ENCODE measurements at places on chromosomes 11 and 22.
A peak's percentile ranks its signal among the peaks of the same experiment; 100 is the strongest.

DNA sequence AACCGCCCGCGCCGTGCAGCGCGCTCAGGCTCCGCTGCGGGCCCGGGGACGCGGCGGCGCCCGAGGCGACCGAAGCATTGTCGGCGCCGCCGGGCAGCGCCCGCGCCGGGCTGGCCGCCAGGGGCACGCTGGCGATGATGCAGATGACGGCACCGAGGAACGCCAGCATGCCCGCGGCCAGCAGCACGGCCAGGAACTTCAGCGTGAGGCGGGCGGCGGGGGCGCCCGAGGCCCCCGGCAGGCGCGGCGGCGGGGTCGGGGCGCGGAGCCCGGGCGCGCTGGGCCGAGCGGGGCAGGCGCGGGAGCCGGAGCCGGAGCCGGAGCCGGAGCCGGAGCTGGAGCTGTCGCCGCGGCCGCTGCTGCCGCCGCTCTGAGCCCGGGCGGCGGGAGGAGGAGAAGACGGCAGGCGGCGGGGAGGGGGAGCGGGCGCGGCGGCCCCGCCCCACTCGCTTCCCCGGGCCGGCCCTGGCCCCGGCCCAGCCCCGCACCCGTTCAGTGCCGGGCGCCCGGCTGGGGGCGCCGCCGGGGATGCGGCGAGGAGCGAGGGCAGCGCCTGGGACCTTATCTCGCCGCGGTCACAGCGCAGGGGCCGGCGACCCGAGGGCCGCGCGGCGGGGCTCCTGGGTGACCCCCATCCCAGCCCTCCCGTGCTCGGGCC lies at the start of gene NPTXR:
TSS of gene NPTXR (minus strand) at position 372 of the 658 bp plus-strand sequence.
- no peak within 1 kb of the TSS for H3K27ac ChIP-seq
- DNase-seq: no peak
- H3K4me3 ChIP-seq: peak within 1 kb of the TSS; percentile 64
- no peaks in the 10 kb centered on the region for H3K36me3 ChIP-seq
- H3K27me3 ChIP-seq: peaks cover 21% of the 10 kb centered on the region

- H3K27ac ChIP-seq: peak overlapping the region; percentile 14
- no peak overlapping the region for H3K4me3 ChIP-seq
- H3K4me1 ChIP-seq: peaks cover 40% of the 10 kb centered on the region
- H3K36me3 ChIP-seq: peaks cover 7% of the 10 kb centered on the region
Measured at GRCh38 chr11:108752297-108752751, 87.5 kb downstream of the DDX10 start.

GRCh38 chr22:40542821-40543540 lies 93.5 kb downstream of the MRTFA start:
- H3K4me1 ChIP-seq: peaks cover 27% of the 10 kb centered on the region
- no peak for DNase-seq
- peaks cover 11% of the 10 kb centered on the region for H3K36me3 ChIP-seq
- H3K27ac ChIP-seq: no peak overlapping the region
- H3K27me3 ChIP-seq: no peaks in the 10 kb centered on the region

DNA sequence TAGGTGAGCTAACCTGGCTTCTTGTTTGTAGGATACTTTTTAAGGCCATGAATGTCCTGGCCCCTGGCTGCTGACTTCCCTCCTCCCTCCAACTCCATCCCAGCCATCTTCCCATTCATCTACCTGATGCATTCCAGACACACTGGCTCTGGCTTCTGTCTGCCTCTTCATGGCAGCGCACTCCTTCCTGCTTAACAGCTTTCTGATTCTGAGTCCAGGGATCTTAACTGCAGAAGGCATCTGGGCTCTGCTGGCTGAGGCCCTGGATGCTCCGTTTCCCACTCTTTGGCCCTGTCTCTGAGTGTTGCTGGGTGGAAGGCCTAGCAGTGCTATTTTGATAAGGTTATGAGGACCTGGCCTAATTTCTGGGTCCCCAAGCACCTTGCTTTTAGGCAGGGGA lies 1.8 kb upstream of the THY1 start:
- no peak overlapping the region for H3K27ac ChIP-seq
- no peak overlapping the region for H3K4me3 ChIP-seq
- H3K4me1 ChIP-seq: peaks cover 14% of the 10 kb centered on the region
- peaks cover 43% of the 10 kb centered on the region for H3K27me3 ChIP-seq
- H3K36me3 ChIP-seq: no peaks in the 10 kb centered on the region
- no peak for DNase-seq

- H3K4me3 ChIP-seq: peak overlapping the region; percentile 87
- H3K27ac ChIP-seq: peak overlapping the region; percentile 93
- no peaks in the 10 kb centered on the region for H3K27me3 ChIP-seq
- DNase-seq: peak; percentile 50
- peaks cover 77% of the 10 kb centered on the region for H3K36me3 ChIP-seq
Measured at GRCh38 chr22:37148031-37148651, 1.6 kb downstream of the IL2RB start.

- DNase-seq: no peak
- H3K36me3 ChIP-seq: no peaks in the 10 kb centered on the region
- H3K27ac ChIP-seq: no peak overlapping the region
- no peaks in the 10 kb centered on the region for H3K4me1 ChIP-seq
- H3K4me3 ChIP-seq: no peak overlapping the region
Measured at GRCh38 chr11:134529212-134530096, 117.4 kb upstream of the B3GAT1 start.

Data from activated CD8-positive, alpha-beta T cell treated with anti-CD3 and anti-CD28 coated beads for 36 hours (primary cell).